ENCODE measurements at places on chromosomes 6 and 20.

DNA sequence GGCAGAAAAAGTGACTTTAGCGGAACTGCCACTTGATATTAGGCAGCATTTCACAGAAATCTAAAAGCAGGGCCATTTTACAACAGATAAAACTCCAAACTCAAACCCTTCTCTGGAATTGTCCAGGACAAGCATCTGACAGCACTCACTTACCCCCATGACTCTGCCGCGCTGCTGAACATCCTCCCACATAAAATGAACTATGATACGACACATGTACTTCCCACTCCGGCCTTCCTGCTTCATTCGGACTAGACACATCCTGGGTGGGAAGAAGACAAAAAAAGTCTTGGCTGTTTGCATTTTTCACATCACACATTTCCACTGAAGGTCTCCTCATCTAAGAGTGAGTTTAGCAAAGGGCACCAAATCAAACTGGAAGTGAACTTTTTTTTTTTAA is 54.8 kb upstream of the FAM83C start:
- no peak for DNase-seq

GRCh38 chr6:38099221-38099620 is 279.7 kb downstream of the ZFAND3 start:
- DNase-seq, result no peak

- DNase-seq, result no peak
These were observed 133.7 kb upstream of the FLRT3 start for GRCh38 chr20:14470977-14471661.

- no peak for DNase-seq
These were observed 75.4 kb upstream of the PTPN1 start for GRCh38 chr20:50434653-50435396.

GRCh38 chr6:692858-693722 is at the start of gene EXOC2:
EXOC2 (minus strand) TSS chr6:693139; CDS start chr6:637818, 55,321 bp downstream.
- DNase-seq, result peak; percentile 76

DNA sequence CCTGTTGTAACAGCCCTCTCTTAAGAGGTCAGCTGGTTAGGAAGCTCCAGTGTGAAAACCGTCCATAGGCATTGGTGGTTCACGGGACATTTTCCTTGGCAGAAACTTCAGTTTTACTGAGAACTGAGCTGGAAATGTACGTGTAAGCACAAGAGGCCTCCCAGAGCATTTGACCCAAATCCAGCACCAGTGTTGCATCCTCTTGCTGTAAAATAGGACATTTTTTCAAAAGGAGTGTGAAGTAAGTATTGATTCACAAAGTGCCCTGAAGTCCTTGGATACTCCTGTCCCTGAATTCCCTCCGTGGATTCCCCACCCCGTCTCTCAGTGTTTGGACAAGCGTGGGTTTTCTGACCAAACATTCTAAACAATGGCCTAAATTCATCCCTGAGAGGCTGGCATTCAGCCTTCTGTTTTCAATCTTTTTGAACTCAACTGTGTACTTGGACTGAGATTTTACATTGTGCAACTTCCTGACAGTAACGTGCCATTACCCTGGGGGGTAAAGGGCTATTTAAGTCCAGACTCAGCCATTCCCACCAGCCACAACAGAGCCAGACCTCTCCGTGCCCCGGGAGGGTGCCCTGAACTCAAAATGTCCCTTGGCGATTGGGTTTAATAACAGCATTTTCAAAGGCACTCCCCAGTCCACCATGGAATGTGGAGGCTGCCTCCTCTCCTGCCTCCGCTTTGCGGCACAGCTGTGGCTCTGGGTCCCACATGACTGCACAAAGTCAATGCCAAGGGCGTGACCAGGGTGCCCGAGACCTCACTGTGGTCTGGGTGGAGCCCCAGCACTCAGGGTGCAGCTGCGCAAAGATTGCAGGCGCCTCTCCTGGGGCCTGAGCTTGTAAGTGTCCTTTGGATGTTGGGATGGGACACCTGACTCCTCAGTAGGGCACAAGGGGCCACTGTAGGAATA is 92.7 kb upstream of the AFDN start:
- DNase-seq, result no peak

- no peak for DNase-seq
These were observed 250.1 kb downstream of the BCKDHB start for GRCh38 chr6:80356545-80356944.

DNA sequence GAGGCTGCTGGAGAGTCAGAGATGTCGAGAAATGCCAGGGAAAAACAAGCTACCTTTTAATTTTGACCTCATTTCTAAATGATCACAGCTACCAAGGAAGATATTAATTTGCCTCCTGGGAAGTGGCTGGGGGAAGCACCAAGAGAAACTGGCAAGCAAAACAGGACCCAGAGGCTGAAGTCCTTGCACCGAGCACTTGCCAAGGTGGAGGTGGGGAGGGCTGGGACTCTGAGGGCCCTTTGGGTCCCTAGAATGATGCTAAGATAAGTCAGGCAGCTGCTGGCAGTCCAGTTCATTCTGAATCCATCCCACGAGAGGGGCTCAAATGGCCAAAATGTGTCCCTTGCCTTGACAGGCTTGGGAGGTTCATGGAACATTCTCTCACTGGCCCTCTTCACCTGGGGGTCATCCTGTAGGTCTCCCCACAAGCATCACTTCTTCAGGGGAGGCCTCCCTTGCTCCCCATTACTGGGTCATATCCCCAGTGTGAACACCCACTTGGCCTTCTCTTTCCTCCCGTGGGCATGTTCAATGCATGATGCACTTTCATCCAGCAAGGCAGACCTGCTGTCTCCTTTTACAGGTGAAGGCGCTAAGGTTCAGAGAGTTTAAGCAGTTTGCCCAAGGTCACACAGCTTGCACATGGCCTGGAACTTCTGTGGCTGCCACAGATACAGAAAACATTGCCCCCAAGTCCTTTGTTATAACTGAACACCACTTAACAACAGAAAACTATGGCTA is 39.1 kb upstream of the BLCAP start:
- no peak for DNase-seq

DNA sequence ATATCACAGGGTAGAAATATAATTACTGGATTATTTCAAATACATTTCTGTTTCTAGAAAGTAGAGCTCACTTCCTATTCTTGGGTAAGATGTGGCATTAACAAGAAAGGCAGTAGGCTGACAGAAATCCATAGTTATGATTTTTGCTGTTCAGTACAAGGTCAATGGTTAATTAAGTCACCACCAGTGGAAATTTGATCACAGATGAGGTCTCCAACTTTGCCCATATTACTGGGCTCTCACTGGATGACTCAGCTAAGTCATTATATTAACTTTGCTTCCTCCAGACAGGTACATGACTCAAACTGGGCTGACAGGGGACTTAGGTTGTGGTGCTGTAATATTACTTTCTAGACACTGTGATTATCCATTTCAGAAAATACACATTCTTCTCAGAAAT is 212.4 kb downstream of the GRIK2 start:
- no peak for DNase-seq

DNA sequence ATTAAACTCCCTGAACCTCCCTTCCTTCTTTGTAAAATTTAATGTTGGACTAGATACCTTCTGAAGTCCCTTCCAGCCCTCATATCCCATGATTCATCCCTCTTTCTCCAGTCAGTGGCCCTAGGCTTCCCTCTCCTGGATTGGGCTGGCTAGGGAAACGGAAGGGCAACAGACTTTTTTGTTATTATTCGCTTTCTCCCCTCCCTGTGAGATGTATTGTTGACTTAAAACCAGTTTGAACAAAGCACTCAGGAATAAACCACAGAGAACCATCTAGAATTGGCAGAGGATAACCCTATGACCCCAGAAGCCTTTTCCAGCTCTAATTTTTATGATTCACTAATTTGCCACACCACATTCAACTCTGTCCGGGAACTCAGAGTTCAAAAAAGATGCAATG is 239.7 kb upstream of the SUPT3H start:
- no peak for DNase-seq

DNA sequence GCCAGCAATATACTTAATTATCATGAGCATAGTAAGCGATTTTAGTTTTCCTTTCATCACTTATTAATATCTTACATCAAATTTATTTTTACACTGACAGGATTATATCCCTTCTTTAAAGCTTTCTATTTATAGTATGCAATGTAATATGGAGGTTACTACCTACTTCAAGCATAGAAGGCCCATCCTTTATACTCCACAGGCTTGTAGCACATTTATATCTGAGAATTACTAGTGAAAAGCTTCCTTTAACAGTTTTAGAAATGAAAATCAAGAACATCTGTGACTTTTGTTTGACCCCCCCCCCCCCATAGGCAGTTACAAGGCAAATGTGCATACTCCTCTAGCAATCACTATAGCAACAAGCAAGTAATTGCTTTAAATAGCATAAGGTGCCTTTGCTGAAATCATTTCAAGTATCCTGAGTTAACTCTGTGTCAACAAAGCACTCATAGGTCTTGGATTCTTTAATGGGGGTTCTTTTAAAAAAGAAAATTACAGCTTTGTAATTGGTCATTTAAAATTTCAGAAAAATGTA is 917.7 kb downstream of the PHF3 start:
- DNase-seq, result no peak

GRCh38 chr6:15912505-15913400 is 216.1 kb upstream of the MYLIP start:
- DNase-seq, result no peak

DNA sequence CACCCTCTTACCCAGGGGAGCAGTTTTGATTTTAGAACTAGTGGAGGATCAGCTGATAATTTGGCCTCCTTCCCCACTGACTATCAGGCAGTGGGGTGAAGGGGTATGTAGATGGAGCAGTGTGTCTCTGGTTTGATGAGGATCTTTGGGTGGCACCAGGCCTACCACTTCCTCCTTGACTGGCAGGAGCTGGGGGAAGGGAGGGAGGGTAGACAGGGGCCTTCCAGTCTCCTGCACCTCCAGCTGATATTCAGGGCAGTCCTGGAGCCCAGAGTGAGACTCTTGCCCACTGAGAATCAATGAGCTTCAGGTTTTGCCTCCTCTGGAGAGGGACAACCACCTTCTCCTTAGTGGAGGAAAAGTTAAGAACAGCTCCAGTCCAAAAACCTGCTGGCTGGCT is 3.2 kb downstream of the DEF6 start:
- peak; percentile 44 for DNase-seq

DNA sequence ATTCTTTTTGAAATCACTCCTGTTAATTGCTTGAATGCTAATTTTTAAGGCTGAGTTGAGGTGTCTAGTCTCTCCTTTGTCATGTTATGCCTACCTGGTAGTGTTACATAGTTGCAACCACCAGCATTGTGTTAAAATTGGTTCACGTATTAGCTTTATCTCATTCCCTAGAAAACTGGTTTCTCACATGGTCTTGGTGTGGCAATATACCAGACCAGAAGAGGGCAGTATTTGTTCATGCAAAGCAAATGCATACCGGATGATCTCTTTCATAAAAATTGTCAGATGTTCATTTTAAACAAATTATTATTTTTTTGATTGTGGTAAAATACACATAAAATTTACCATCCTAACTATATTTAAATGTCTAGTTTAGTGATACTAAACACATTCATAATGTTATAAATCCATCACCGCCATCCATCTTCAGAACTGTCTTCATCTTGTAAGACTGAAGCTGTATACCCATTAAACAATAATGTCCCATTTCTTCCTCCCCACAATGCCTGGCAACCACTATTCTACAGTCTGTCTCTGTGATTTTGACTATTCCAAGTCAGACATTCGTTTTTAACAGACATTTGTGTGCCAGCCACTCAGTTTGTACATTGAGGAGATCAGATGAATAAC is 92.8 kb downstream of the ATRN start:
- peak; percentile 56 for DNase-seq

DNA sequence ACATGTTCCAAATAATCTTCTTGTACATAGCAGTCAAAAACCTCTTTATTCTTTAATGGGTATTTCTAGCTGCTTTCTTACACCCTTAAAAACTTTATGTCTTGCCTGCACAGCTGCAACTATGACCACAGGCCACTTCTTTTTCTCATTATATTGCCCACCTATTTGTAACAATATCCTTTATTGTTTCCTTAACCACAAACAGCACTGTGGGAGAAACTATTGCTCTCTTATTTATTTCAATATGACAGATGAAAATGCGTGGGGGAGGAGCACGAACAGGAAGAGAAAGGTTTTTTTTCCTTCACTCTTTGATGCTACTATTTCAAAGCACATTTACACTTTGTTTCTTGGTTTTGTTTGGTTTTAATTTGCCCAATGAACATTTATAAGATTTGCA is 253.5 kb downstream of the GJA1 start:
- DNase-seq, result no peak

- DNase-seq, result no peak
These were observed 153.6 kb downstream of the BMP2 start for GRCh38 chr20:6920991-6921613.

- no peak for DNase-seq
These were observed 438.1 kb downstream of the HACE1 start for GRCh38 chr6:104421650-104422049.

- no peak for DNase-seq
These were observed 24.5 kb downstream of the PRPF6 start for GRCh38 chr20:64005394-64005793.

DNA sequence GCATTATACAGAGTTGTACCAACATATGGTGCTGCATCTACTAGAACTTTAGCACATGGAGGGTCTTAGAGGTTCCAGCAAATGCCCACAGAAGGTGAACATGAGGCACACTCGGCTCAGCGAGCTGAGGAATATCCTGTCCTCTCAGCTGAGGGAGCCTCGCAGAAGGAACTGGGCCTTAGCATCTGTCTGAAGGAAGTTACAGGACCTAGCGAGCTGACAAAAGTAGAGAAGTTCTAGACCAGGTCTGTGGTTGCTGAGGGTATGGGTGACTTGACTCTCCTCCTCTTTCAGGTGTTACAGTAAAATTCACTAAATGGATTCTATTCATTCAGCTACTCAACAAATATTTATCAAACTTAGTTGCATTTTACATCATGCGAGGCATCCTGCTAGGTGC is 157.2 kb downstream of the ZDHHC14 start:
- no peak for DNase-seq

GRCh38 chr6:36610041-36610955 is 16.1 kb downstream of the SRSF3 start:
- DNase-seq, result no peak

DNA sequence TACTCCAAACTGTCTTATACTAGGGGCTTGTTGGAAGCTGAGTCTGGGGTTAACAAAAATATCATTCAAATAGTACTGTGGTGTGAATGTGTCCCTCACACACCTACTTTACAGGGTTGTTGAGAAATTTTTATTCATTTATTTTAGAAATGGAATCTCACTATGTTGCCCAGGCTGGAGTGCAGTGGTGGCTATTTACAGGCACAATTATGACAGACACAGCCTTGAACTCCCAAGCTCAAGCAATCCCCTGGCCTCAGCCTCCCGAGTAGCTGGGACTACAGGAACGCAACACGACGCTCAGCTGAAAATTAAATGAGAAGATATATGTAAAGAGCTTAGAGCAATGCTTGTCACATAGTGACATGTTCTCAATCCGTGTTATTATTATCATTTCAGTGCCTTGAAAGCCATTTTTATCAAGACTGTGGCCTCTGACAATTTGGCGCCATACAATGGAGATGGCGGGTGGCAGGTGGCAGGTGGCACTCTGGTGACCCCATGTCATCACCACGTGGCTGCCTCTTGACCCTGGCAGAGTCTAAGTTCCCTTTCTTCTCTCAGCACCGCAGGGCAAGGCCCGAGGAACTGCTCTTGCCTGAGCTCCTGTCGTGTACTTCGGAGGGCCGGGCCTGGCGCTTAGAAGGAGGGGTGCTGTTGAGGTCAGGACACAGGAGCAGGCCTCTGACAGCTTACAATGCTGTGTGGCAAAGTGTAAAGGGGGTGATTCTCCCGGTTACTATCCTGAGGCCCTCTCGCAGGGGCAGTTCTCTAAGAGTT is 64.5 kb downstream of the STX11 start:
- DNase-seq, result no peak
